Stimulated activated CD8-positive, alpha-beta memory T cell treated with anti-CD3 and anti-CD28 coated beads, Interleukin-4, amount 100 ng/mL, for 1 hour (primary cell): ENCODE measurements at places on chromosomes 2 and 18.

GRCh38 chr2:171592036-171592555 is 69.8 kb downstream of the CYBRD1 start:
- no peak for DNase-seq

GRCh38 chr2:233413046-233413445 is 58.8 kb downstream of the DGKD start:
- no peak for DNase-seq

GRCh38 chr2:224410946-224411561 is 9.1 kb upstream of the FAM124B start:
- DNase-seq: no peak

DNA sequence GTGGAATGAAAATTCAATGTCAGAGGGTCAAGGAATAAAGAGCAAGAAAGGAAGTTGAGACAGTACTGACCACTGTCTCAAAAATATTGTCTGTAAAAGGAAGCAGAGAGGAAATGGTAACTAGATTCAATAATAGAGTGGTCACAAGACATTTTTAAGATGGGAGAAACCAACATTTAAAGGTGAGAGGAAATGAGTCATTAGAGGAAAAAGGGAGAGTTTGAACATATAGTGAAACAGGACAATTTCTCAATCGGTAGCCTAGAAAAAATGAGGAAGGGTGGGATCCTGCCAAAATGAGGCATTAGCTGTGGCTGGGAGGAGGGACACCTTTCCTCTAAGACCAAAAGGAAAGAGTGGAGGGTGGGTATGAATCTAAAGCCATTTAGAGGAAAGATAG is 288.5 kb downstream of the SP3 start:
- no peak for DNase-seq

- no peak for DNase-seq
Measured at GRCh38 chr18:21090680-21091079, 20.9 kb downstream of the ROCK1 start.

- no peak for DNase-seq
Measured at GRCh38 chr18:261398-262073, 6.3 kb downstream of the THOC1 start.

DNA sequence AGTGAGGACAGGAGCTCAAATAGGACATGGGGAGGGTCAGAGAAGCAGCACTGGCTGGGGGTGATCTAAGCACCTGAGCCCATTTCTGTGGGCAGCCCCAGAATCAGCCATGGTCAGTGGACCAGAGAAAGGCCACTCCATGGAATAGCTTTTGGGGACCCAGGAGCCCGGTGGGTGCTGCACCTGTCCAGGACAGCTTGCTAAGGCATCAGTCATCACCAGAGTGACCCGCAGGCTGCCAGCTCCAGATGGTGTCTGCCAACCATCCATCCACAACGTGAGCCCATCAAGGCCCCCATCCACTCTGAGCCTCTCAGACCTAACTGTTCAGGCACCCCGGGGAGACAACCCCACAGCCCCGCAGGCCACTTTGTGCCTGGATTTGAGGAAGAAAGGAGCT is 23.6 kb upstream of the COL6A3 start:
- DNase-seq: no peak

- no peak for DNase-seq
Measured at GRCh38 chr2:44679584-44679983, 261.9 kb upstream of the SIX3 start.

DNA sequence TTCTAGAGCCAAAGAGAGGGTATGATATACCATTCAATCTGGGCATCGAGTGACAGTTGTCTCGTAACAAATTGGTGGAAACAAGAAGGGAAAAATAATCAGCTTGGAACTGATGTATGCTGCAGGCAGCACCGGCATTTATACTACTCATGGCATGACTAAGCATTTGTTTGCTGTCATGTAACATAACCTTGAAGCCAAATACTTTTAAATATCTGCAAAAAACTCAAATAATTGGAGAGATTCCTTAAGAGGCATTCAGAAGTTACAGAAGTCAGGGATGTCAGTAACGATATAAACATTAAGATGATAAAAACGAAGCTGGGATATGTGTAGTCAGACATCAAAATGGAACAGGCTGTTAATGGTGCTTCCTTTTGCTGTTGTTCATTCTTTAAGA is 157.3 kb upstream of the MMADHC start:
- no peak for DNase-seq

GRCh38 chr2:226788881-226789490 is 10.6 kb downstream of the IRS1 start:
- no peak for DNase-seq

DNA sequence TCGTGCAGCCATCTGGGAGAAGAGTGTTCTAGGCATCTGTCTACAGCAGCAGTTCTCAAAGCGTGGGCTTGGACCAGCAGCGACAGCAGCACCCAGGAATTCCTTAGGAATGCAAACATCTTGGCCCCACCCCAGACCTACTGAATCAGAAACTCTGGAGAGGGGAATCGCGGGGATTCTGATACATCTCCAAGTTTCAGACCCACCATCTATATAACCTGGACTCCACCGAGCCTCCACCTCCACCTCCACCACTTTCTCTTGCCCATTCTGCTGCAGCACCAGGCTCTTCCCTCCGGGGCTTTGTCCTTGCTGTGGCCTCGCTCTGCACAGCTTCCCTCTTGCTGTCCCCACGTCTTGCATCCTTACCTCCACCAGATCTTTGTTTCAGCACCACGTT is 256.4 kb downstream of the BCL2 start:
- no peak for DNase-seq

DNA sequence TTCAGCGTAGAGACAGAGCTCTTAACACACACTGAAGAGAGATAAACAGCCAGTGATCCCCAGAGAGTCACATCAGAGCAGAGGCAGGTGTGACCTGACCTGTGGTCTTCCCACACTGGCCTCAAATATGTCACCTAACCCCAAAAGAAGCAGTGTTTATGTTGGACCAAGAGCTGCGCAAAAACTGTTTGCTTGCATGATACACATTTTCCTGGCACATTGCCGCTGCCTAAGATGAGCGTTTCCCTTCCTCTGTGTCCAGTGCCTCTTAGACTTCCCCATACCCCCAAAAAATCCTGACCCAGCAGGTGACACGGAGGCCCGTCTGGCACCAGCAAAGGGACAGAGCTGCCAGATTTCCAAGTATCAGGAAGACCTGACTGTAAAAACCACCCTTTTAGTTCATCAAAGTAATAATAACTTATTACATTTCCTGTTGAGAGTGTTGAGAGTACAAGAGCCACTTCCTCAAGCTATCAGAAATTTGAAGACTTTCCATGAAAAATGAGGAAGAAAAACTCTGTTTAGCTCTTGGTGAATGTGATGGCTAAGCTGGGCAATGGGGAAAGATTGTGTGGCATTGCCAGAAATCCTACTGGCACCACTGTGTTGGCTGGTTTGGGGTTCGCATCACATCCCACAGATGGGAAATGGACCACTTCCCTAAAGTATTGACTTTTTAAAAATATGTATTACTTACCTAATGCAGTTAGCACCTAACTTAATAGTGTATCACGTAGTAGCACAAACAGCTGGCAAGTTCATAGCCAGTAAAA is 6.7 kb downstream of the TNFRSF11A start:
- DNase-seq: no peak

DNA sequence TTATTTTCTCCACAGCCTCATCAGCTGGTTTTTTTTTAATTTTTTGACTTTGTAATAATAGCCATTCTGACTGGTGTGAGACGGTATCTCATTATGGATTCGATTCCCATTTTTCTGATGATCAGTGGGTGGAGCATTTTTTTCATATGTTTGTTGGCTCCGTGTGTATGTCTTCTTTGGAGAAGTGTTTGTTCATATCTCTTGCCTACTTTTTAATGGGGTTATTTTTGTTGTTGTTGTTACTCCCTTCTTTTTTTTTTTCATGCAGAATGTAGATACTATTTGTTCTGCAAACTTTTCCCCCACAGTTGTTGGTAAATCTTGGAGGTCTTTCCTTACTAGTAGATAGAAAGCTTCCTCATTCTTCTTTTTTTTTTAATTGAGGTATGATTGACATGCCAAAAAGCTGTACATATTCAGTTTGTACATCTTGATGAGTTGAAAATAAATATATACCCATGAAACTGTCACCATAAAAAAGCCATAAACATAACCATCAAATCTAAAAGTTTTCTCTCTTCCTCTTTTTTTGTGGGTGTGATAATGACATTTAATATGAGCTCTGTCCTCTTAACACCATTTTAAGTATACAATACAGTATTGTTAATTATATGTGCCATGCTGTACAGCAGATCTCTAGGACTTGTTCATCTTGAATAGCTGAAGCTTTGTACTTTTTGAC is 21.8 kb upstream of the NT5DC4 start:
- DNase-seq: no peak

GRCh38 chr2:10031886-10032745 is 11.2 kb upstream of the KLF11 start:
- no peak for DNase-seq

GRCh38 chr2:121255358-121255757 is 29.6 kb downstream of the TFCP2L1 start:
- no peak for DNase-seq

DNA sequence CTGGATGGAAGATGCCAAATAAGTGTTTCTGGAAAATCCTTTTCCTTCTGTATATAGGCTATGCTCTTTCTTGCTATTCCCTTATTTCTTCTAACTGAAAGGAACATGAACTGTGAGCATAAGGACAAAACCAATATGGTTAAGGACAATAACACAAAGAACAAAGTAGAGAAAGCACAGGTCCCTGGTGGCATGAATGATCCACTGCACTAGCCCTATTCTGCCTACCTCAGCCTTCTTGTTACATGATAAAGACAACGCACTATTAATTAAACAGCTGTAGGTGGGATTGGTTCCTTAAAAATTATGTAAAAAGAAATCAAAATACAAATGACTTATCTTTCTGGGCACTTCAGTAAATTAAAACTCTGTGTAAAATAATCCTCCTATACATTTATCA is 1.9 kb upstream of the WDR75 start:
- no peak for DNase-seq

DNA sequence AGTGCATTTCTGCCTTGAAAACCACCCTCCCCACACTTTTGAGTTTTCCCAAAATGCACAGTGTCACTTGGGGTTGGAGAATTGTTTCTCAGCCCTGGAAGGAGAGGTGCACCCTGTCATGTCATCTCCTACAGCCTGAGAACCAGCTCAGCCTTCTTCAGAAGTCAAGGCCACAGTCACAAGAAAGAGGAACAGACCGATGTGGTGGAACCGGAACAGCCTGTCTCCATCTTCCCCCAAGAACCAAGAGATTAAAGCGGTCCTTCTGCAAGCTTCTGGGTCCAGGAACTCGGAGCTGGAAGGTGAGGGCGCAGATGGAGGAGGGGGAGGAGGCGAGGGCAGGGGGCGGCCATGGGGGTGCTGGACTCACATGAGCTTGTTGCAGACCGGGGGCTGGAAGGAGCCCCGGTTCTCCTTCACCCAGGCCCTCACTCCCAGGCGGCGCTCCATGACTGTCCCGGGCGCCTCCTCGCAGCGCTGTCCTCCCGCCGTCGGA is 248 bp downstream of the HAAO start:
- no peak for DNase-seq

GRCh38 chr2:97267411-97268074 is 154.6 kb downstream of the ANKRD36 start:
- DNase-seq: no peak

GRCh38 chr2:27751377-27751776 is 20.1 kb upstream of the MRPL33 start:
- no peak for DNase-seq

- no peak for DNase-seq
Measured at GRCh38 chr2:15547115-15547876, 13.8 kb downstream of the NBAS start.

DNA sequence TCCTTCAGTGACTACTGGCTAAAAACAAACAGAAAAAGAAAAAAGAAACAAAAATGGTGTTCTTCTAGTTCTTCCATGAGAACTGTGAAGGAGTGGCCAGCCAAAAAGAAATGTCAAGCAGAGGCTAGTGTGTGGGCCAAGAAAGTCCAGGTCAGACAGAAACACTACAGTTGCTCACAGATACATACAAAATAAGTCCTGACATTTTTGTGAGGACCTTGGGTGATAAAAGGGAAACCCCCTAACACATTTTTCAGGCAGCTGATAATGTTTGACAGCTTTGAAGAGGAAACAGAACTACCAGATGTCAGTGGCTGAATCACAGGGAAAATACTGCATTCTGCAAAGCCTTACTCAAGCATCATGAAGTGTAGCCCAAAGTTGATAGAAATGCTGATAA is 28.1 kb downstream of the ARHGAP25 start:
- no peak for DNase-seq

GRCh38 chr2:189865826-189866225 is 81.6 kb downstream of the PMS1 start:
- no peak for DNase-seq

GRCh38 chr2:176078541-176079284 is 5.0 kb downstream of the EVX2 start:
- DNase-seq: no peak

- peak; percentile 47 for DNase-seq
Measured at GRCh38 chr2:157492189-157492773, 48.4 kb upstream of the CYTIP start.

DNA sequence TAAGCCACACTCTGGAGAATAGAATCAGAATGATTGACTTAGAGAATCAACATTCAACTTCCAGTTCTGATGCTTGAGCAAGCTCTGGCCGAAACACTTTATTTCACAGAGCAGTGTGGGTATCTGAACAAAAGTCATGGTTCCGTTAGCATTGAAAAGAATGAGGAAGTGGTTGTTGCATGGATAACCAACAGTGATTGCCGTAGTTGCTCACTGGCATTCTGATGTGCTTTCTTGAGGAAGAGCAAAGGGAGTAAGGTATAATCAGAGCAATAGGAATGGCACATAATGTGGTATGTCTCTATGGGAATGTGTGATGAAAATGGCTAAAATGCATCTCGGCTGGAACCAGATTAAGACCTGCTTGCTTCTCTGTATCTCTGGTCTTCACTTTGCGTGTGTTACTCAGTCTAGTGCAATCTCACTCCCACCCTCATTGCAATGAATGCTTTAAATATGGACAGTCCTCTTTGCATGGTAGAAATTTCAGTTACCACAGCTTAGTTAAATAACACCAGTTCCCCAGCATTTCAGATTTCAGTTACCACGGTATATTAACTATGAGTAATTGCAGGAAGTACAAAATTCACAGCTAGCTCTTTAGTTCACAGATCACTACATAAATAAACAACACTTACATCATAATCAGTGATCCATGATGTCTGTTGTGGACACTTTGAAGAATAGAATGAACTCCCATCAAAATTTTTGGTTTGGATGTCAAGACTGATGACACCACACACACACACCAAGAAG is 7.8 kb upstream of the RAB12 start:
- DNase-seq: no peak
